CD8-positive, alpha-beta T cell (primary cell): ENCODE measurements at places on chromosomes 2 and 18.

- no peak for DNase-seq
Observed at GRCh38 chr2:46328829-46329228, 31.6 kb downstream of the EPAS1 start.

DNA sequence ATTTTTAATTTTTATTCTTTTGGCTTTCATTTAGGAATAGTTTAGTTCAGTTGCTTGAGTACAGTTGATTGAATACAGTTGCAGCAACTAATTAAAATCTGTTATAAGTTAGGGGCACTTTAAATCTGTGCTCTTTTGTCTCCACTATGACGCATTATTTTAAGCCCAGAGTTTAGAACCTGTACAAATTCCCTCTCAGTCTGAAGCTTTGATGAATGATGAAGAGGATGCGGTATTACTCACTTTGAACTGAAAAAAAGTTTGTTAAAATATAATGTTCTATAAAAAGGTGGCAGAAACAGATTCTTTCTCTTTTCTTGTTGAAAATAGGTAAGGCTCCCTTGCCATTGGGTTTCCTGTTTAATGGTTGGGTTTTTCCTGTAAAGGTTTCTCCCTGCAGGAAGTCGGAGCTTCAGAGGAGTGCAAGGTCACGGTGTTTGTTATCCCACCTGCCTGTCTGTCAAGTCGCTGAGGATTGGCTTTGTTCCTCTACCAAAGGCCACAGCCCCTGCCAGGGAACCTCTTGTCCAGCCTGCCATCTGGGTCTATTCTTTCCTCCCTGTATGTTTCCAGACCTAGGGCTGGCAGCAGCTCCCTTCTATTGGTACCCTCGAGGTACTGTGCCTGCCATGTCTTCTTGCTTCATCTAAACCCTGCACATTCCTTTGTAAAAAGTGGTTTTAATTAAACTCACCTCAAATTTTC is 43.8 kb upstream of the FN1 start:
- no peak for DNase-seq

DNA sequence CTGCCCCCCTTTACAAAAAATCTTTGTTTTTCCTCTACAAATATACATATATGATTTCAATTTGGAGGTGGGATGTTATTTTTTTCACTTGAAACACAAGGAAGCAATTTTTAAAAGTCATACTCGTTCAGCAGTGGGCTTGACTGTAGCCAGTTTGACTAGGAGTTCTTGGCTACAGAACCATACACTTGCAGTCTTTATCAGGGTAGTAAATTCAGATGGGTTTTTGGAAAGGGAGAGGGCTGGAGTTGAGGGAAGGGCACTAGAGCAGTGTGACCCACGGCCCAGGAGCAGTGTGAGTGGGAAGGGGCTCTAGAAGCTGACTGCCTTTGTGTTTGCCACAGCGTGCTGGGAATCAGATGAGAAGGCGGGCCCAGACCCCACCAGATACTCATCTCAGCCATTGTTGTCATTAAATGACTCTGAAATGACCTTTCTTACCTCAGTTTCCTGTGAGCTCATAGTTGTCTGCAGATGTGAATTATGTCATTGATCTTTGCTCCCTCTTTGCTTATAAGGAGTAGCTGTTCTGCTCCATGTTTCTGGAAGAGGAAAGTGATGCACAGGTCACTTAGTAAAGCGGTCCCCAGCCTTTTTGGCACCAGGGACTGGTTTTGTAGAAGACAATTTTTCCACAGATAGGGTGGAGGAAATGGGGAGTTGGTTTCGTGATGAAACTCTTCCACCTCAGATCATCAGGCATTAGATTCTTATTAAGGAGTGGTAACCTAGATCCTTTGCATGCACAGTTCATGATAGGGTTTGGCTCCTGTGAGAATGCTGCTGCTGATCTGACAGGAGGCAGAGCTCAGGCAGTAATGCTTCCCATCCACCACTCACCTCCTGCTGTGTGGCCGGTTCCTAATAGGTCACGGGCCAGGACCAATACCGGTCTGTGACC is 116.8 kb downstream of the SPTBN1 start:
- DNase-seq = peak; percentile 74

DNA sequence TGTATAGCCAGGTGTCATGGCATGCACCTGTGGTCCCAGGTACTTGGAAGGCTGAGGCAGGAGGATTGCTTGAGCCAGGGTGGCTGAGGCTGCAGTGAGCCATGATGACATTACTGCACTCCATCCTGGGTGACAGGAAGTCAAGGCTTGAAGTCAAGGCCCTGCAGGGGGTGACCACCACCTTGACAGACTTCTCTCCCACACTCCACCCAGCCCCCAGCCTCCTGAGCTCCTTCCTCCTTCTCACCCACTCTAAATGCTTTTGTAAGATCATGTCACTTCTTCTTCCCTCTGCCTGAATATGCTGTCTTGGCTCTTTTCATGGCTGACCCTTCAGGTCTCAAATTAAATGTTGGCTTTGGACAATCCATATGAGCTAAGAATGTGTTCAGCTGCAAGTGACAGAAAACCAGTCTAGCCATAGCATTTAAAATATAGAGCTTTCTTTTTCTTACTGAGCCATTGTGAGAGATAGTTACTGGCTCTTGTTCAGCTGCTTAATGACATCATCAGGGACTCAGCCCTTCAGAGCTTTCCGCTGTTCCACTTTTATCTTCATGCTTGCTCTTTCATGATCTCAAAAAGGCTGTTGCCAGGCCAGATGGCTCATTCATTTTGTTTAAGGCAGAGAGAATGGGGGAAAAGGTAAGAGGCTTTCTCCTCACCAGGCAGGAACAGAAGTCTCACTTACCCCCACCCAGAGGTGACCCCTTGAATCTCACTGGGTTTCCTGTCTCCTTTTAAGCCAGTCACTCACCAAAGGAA is 36.7 kb upstream of the TTC39C start:
- DNase-seq = no peak

GRCh38 chr2:84781942-84782716 is 98.8 kb downstream of the TRABD2A start:
- peak; percentile 68 for DNase-seq

- no peak for DNase-seq
Observed at GRCh38 chr2:168028362-168028761, 219.0 kb downstream of the STK39 start.

DNA sequence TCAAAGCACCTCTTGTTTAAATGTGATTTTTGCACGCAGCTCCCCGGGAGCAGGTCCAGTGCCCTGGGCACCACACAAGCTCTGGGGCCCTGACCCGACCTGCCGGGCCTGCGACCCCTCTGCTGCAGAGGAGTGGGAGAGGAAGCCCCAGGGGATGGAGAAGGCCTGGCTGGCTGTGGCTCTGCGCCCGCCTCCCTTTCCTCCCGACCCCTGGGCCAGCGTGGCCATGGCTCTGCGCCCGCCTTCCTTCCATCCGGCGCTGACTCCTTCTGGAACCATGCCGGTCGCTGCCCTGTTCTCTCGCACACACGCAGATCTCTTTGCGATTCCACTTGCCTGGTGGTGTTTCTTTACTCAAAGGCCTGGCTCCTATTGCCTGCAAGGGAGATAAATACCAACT is 166.5 kb upstream of the SALL3 start:
- no peak for DNase-seq

- no peak for DNase-seq
Observed at GRCh38 chr2:232535761-232536530, 3.5 kb upstream of the CHRNG start.

DNA sequence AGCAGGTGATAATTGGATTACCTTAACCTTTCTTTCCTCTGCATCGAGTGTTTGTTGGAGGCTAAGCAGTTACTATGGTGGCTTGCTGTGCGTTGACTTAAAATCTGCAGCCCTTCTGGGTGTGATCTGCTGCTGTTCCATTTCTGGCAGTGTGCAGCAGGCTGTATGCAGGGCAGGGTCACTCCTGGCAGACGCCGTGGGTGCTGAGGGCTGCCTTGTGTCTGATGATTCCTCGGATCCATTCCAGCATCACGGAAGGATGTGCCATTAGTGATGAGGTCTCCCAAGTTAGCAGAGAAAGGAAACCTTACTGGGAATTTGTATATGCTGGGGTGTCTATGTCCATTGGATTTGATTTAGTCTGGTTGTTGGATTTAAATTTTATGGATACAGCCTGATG is 310.8 kb downstream of the AGAP1 start:
- DNase-seq = no peak

- no peak for DNase-seq
Observed at GRCh38 chr2:85911814-85912692, 23.3 kb upstream of the ST3GAL5 start.

GRCh38 chr2:47360283-47360682 is 42.7 kb upstream of the MSH2 start:
- DNase-seq = no peak

DNA sequence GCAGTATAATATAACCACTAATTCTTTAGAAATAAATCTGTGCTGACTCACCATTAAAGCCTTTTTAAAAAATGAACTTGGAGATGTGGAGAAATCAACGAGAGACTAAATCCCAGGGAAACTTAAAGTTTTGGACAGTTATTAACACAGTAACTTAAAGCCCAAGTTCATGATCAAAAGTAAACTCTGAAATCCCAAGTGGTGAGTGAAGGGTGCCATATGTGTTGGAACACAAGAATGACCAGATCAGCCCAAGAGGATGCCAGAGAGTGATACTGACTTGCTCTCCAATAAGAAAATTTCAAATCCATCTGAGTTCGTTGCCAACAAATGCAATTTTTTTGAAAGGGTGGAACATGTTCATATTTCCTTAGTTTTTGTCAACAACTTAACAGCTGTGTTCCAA is 838.1 kb upstream of the ACVR2A start:
- DNase-seq = no peak

DNA sequence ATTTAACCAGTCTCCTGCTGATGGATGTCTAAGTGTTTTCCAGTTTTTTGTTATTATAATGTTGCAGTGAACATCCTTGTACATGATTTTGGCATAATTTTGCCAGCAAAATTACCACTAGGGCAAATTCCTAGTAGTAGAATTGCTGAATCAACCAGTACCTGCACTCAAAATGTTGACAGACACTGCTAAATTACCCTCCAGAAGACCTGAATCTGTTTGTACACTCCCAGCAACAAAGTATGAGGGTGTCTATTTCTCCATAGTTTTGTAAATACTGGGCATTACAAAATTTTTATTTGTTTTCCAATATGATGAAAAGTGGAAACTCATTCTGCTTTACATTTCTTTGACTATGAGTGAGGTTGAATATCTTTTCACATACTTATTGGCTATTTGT is 11.2 kb upstream of the MAT2A start:
- no peak for DNase-seq

DNA sequence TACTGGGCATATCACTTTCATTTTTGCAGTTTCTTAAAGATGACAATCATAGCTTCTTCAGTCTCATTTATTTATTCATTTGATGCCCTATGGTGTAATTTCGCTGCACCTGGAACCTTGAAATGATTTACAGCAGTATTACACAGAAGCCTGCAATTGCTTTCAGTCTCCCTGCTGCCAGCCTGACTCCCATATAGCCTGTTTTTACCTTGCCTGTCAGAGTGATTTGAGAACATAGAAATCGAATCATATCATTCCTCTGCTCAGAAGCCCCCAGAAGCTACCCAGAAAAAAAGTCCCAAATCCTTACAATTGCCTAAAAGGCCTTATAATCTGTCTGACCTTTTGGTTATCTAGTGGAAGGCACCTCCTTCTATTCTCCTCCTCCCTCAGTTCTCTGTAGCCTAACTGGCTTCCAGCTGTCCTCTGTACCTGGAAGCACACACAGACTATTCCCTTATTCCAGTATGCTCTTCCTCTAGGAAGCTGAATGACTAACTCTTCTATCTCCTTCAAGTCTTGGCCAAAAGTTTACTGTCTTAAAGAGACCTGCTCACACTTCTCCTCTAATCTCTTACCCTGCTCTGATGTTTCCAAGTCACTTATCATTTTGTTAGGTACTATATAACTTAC is 12.6 kb downstream of the SCN3A start:
- DNase-seq = no peak

GRCh38 chr18:28757466-28758008 is 580.6 kb upstream of the CDH2 start:
- DNase-seq = no peak

DNA sequence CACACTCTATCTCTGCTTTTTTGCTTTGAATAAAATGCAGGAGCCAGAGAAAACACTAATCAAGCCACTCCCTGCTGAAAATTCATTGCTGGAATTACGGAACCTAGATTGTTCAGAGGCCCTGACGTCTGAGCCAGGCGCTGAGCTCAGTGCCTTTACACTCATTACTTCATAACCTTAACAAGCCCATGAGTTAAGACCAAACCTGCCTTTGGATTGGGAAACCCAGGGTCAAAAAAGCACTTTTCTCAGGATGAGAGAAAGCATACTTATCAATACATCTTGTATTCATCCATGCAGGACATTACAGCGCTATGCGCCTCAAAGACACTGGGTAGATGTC is 762 bp downstream of the INO80C start:
- no peak for DNase-seq

DNA sequence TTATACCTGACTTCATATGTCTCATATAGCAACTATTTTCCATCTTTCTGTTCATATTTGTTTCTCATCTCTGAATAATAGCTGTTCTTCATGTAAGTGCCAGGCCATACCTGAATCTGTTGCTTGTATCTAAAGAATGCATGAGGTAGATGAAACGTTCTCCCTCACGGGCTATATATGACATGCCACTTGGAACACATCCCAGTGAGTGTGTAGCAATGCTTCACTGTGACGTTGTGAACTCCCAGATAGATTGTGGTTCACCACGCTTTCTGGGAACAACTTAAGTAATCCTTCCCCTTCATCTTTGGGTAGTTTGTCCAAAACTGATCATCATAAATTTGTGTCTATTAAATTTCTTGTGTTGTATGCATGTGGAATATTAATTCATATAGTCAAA is 60.1 kb downstream of the RDH14 start:
- no peak for DNase-seq

DNA sequence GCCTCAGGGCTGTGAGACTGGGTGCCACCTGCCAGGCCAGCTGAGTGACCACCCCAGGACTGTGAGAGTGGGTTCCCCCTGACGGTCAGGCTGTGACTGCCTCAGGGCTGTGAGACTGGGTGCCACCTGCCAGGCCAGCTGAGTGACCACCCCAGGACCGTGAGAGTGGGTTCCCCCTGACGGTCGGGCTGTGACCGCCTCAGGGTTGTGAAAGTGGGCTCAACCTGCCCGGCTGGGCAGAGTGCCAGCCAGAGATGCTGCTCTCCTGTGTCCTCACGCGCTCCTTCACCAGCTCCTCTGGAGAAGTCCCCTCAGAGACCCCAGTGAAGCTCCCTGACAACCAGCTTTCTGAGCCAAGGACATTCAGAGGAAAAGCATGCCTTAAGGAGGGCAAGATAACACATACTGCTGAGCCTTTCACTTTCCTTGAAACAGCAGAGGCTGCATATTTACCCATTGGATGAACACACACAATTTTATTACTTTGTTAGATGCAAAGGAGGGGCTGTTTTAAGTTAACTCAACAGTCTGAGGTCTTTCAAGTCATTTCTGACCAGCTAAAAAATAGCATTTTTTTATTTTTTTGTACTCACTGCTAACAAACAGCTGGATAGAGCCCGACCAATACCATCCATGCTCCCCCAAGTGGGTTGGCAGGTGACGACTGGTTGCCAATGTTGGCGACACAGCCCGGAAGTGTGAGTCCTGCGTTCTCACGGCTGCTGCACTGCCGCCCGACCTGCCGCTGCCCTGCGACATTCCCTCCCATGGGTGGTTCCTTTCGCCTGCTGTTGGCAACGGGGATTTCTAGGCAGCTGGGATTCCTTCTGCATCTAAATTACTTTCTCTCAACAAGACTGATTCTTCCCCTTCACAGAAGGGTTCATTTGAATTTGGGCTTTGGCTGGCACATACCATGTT is 70.7 kb downstream of the NDUFA10 start:
- DNase-seq = no peak

GRCh38 chr2:229098801-229099200 is 172.3 kb downstream of the PID1 start:
- DNase-seq = no peak

GRCh38 chr2:1728821-1729220 is 15.5 kb downstream of the PXDN start:
- DNase-seq = peak; percentile 48
